ENCODE measurements at places on chromosomes 5 and 9.
A peak's percentile ranks its signal among the peaks of the same experiment; 100 is the strongest.

DNA sequence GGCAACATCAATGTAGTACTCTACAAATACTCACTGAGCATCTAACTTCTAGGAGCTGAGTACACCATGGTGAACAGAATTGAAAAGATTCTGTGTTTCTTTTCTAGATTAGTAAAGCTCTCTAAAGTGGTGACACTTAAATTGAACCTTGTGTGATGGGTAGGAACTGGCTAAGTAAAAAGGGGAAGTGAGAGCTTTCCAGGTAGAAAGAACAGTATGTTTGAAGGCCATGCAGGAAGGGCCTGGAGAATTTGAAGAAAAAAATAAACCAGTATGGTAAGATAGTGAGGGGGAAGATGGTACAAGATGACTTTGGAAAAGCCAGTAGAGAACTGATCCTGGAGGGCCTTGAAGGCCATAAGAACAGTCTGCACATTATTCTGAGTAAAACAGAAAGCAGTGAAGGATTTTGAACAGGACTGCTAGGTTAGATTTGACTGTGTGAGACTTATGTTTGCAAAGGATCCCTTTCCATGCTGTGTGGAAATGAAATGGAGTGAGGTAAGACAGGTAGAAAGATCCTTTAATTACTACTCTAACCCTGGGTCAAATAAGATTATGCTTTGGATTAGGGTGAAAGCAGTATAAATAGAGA lies 46.7 kb upstream of the UBQLN1 start:
- no peak for DNase-seq

GRCh38 chr9:75142202-75142601 lies 53.9 kb downstream of the OSTF1 start:
- DNase-seq = no peak

DNA sequence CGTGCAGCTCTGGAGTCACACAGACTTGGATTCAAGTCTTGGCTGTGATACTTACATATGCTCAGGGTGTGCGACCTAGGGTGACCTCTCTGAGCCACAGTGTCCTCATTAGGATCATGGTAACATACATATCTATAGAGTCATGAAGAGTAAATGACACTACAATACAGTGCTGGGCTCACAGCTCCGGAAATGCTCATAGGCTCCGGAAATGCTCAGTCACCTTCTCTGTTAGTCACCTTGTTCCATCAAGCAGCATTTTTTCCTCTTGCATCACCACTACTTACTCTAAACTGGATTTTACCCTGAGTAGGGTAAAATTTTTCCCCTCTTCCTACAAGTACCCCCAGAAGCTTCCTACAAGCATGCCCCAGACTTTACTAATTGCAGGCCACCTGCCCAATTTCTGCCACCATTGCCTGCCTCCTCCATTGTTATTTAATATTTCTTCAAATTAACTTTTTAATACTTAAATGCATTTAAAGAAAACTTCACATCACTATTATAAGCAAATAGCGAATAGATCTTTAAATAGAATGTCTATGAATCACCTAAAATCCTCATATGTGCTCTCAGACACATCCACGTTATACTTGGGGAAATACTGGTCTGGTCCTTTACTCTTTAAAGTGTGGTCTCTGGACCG lies 147.6 kb upstream of the SPRY4 start:
- peak; percentile 50 for DNase-seq

DNA sequence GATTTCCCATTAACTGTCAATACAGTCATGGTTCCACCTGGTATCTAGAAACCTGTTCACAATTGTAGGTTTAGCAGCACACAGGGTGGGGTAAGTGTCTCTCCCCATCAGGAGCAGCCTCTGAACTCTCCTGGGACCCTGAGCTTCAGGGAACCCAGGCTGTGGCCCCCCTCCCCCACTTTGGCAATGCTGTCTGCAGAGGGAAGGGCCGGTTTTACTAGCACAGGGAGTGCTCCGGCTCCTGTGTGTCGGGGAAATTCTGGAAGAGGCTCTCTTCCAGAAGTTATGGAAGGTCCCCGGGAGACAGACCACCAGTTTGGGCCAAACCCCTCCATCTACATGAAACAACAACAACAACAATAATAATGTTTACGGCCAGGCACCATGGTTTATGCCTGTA lies 9.9 kb downstream of the DAB2IP start:
- DNase-seq = no peak

DNA sequence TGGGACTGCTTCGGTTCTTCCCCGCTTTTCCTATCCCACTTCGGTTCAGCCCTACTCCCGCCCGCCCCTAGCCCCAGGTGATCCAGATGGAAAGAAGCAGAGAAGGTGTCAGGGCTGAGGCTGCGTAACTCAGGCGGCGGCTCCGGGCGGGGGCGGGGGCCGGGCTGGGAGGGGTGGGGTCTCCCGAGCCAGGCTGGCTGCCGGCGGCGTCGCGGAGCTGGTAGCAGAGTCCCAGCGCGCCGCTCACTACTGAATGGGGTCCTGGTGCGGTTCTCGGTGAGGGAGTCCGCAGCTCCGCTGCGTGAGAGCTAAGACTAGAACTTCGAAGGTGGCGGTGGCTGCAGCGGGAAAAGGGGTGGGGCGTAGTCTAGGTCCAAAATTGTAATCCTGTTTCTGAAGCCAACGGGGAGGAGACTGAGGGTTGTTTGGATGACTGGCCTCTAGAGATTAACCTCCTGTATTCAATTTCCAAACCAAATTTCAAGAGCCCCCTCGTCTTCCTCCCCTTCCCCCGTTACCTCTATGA lies 1.4 kb downstream of the PRR16 start:
- no peak for DNase-seq

All from activated T-cell treated with anti-CD3 and anti-CD28 coated beads, Interleukin-2, amount 50 U/mL, for 24 hours (primary cell).